Left renal cortex interstitium (tissue), 4 donors: ENCODE measurements at places on chromosomes 2 and 18. TPM values are rescaled to one million over a fixed set of nuclear protein-coding genes. Genes with fewer than 3 reads are reported as not detected.
A peak's percentile ranks its signal among the peaks of the same experiment; 100 is the strongest.

The PJVK gene
- 18.0 TPM for polyA plus RNA-seq

The COMMD1 gene
- 84.7 TPM for polyA plus RNA-seq

The CNTNAP5 gene
- polyA plus RNA-seq = not detected

The GPR55 gene
- polyA plus RNA-seq = 0.19 TPM

GRCh38 chr2:148021886-148022285 lies 995 bp downstream of the MBD5 start:
- peak; percentile 17 for DNase-seq

DNA sequence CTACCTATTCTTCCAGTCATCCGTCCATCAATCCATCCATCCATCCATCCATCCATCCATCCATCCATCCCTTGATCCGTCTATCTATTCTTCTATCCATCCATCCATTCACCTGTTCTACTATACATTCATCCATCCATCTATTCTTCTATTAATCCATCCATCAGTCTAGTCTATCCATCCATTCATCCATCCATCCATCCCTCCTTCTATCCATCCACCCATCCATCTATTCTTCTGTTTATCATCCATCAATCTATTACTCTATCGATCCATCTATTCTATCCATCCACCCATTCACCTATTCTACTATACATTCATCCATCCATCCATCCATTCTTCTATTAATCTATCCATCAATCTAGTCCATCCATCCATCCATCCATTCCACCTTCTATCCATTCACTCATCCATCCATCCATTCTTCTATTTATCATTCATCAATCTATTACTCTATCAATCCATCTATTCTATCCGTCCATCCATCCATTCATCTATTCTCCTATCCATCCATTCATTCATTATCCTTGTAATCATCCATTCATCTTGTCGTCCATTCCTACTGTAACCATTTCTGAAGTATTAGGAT lies 110.4 kb upstream of the ZNF516 start:
- DNase-seq = no peak

- DNase-seq = no peak
Measured at GRCh38 chr2:125886153-125886552, 769.8 kb upstream of the GYPC start.

- DNase-seq = no peak
Measured at GRCh38 chr2:218230882-218231281, 13.9 kb downstream of the ARPC2 start.

DNA sequence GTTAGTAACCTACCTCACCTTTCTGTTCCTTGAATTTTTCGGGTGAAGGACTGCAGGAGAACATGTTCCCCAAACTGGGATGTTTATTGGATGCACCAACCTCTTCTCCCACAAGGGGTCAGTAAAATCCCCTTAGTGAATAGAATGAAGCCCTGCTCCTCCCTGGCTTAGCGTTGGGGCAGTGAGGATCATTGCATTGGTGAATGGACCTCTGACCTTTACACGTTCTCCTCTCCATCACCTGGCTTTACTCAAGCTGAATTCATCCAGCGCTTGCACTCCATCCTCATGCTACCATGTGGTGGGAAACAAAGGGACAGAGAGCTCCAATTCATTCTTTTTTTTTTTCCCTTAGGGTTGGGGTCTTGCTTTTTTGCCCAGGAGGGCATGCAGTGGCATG lies 157.2 kb downstream of the MIB1 start:
- DNase-seq = no peak

DNA sequence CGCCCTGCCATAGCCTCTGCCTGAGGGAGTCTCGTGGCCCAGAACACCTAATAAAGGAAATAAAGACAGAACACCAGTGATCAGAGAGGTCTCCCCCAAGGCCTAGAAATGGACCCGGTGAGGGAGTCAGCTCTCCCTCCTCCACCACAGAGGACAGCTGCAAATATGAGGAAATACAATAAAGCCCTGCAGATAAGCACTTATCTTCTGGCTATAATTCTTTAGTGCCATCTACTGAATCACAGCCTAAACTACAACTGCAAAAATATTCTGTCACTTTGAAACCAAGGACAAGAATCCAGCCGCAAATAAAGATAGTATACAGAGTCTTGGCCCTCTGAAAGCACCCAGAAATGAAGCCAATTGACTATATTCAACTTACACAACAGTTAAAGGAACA lies 42.4 kb upstream of the TACR1 start:
- no peak for DNase-seq

DNA sequence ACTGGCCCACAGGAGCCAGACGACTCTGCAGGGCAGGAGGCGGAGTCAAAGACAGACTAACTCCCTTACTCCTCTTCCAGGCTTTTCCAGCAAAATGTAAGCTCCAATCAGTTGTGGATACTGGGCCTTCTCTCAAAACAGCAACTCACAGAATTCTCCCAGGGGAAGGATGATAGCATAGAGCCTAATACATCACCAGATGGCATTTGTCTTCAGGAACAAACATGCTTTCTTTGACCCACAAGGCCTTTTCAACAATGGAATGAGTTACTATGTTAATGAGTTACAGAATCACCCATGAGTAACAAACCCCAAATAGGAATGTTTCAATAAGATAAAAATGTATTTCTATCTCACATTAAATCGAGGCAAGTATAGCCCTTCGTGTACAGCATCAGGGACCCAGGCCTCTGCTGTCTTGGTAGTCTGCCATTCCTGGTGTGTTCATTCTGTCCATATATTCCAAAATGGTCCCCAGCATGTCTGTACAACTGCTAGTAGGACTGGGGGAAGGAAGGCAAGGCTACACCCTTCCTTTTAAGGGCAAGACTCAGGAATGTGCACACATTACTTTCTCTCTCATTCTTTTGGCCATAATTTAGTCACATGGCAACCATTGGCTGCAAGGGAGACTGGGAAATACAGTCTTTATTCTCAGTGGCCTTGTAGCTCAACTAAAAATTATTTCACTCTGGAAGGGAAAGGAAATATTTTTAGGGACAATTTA lies 76.4 kb downstream of the BOD1L2 start:
- DNase-seq = no peak

DNA sequence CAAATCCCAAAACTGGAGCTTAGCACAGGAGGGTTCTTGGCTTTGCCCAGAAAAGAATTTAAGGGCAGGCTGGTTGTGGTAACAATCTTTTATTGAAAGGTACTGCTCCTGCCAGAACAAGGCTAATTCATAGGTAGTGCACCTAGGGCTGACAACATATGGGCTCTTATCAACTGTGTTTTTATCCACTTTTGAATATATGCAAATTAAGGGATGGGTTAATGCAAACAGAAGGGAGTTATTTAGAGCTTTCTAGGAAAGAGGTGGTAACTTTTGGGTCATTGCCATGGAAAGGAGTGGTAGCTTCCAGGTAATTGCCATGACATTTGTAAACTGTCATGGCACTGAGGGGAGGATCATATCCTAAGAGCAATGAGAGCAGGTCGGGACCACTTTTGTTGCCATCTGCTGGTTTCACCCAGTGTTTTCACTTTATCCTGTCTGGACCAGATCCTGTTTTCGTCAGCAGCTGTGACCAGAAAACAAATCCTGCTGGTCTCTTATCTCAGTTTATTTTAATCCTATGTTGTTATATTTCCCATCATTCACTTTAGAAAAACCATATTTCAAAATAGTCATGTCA lies 981 bp downstream of the C2orf66 start:
- DNase-seq = no peak

DNA sequence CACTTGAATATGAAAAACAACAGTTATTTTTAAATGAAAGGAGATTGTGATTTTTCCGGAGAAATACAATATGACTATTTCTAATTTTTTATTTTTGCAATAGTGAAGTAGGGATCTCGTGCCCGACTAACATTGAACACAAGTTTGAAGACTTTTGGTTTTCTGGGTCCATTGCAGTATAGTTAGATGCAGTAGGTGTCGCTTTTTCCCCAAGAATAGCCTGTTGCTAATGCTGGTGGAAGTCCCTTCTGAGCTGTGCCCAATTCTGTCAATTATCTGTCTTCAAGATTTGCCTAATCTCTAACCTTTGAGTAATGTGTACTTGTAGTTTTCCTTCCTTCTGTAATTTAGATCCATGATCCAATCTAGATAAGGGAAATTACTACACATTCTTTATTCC lies 36.5 kb downstream of the SEMA4F start:
- no peak for DNase-seq

GRCh38 chr2:241309684-241310117 lies 5.8 kb downstream of the HDLBP start:
- no peak for DNase-seq

GRCh38 chr2:113068706-113069485 lies 1.1 kb downstream of the IL1F10 start:
- no peak for DNase-seq

DNA sequence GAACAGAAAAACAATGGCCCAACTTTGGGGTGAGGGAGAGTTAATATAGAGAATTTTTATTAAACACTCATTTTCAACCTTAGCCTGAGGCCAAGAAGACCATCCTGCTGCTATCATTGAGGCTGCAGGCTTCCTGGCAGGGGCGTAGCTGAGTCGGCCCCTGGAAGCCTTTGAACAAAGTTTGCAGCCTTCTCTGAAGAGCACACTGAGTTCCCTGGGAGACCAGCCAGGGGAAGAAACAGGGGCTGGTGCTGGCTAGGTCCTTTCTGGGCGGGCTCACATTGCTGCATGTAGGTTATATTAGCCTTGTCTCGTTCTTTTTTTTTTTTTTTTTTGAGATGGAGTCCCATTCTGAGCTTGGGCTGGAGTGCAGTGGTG lies 126.8 kb upstream of the HS6ST1 start:
- DNase-seq = no peak

GRCh38 chr2:63891488-63892030 lies 49.9 kb downstream of the UGP2 start:
- no peak for DNase-seq
